Melanocyte of skin (primary cell): ENCODE measurements at places on chromosomes 1 and 21. TPM values are rescaled to one million over a fixed set of nuclear protein-coding genes. Genes with fewer than 3 reads are reported as not detected.

Gene KCNJ9
- not detected in 2 replicates for total RNA-seq

Gene RHBG
- total RNA-seq = 0.46 TPM in 1 of 2 replicates, not detected in the other

Gene GREM2
- not detected in 2 replicates for total RNA-seq

Gene NPL
- total RNA-seq = 21.3 and 27.5 TPM in 2 replicates

Gene GSTM5
- total RNA-seq = under 0.01 TPM in 1 of 2 replicates, not detected in the other
